ENCODE measurements at places on chromosomes 7 and 10. TPM values are rescaled to one million over a fixed set of nuclear protein-coding genes. Genes with fewer than 3 reads are reported as not detected.

DNA sequence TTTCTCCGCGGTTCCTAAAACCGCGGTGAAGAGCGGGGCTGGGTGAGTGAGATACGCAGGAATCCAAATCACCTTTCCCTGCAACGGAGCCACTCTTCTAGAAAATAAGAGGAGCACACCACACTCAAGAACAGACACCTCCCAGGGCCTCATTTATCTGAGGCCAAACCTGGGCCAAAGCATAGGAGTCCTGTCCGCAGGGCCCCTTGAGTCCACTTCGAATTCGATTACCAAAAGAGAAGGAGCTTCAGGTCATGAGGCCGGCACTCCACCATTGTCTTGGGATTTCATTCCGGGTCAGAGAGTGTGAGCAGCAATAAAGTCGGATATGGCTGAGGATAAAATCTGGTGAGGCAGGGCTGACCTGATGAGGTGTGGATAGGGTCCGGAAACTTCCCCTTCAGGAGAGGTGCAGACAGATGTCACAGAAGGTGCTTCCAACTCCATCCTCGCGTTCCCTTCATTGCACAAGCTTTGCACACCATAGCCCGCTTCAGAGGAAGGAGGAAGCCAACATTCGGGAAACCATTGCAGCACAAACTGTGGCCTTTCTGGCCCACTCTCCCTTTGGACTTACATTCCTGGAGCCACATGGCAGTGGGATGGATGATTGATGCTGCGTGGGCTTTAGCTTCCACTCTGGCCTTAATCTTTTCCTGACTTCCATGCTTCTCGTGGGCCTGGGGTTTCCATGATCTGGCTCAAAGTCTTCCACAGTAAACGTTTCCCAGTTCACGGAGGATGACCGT, 27.2 kb upstream of the ZNF273 start:
- DNase-seq, result no peak

The CYP3A4 gene
- polyA plus RNA-seq, result not detected

GRCh38 chr10:55631071-55631654, 729.9 kb downstream of the ZWINT start:
- DNase-seq, result peak; percentile 32

The MEOX2 gene
- 11.6 TPM for polyA plus RNA-seq

Data from endothelial cell of umbilical vein (primary cell).